Hematopoietic multipotent progenitor cell treated with erythropoietin and hydrocortisone succinate and interleukin-3 and kit ligand, for 15 days (in vitro differentiated cells): ENCODE measurements at places on chromosomes 7 and 10.

DNA sequence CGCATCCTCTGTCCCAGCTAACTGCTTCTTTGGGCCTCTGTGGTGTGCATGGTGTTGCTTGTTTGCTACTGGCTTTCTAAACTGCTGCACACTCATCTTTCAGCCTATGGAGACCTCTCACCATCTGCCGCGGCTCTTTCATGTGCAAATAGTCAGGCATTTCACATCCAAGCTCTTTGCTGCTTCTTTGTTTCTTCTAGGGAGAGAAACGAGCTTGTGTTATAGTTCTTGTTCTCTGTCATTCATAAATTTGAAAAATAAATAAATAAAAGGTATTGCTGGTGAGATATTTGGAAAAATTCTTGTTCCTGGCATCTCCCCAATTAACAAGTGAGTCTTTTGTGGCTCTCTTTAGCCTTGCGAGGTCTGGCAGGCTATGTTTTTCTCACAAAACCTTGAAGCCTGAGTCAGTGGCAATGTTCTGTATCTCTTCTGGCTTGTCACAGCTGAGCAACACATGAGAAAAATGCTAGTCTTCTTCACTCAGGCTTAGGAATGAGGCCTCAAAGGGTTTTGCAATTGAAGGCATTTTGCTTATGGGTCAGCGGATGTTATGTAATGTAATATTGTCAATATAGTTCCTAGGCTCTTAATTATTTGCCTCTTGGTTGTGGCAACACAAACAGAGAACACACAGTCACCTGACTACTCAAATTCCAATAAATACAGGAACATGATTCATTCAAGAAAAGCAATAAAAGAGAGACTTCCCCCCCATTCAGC lies 274.0 kb downstream of the FRMD4A start:
- DNase-seq = no peak

DNA sequence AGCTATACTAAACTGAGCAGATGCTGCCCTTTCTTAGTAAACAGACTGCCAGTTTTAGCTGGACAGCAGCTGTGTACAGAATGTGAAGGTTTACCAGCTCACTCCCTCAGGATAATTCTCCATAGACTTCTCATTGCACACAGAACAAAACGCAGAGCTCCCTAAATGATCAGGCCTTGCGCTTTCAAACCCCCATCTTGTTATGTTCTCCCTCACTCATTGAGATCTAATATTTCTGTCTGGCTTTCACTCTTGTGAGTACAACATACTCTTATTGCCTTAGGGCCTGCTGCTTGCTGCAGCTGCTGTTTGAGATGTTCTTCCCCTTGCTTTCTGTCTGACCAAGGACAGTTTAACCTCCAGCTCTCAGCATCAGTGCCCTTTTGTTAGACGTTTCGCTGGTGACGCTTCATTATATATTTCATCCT lies 17.3 kb downstream of the VWDE start:
- DNase-seq = no peak

GRCh38 chr7:57651006-57651405 lies 201.0 kb downstream of the ZNF716 start:
- no peak for DNase-seq

- no peak for DNase-seq
Observed at GRCh38 chr7:15686957-15687545, 568 bp upstream of the MEOX2 start.

- no peak for DNase-seq
Observed at GRCh38 chr7:43456200-43456599, 126.7 kb upstream of the STK17A start.

DNA sequence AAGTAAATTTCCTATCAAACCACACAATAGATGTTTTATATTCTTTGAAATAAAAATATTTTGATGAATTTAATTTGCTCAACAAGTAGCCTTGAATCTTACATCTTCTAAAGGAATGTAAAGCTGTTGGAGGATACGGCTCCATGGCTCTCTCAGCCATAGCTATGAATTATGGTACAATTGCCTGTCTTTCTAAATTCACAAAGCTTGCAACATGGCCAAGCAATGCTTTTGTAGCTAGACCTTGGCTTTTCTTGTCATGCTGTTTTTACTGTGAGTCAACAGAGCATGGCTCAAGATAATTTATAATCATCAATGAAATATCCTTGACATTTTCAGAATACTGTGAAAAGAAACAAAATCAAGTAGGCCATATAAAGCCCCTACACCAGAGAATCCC lies 286.7 kb downstream of the CACNA2D1 start:
- DNase-seq = no peak

GRCh38 chr10:104260775-104261115 lies 6.1 kb downstream of the GSTO1 start:
- peak; percentile 72 for DNase-seq

- DNase-seq = no peak
Observed at GRCh38 chr7:82701949-82702348, 258.4 kb upstream of the CACNA2D1 start.

GRCh38 chr10:55820478-55820877 lies 540.6 kb downstream of the ZWINT start:
- no peak for DNase-seq

- no peak for DNase-seq
Observed at GRCh38 chr10:110007161-110007700, 553 bp upstream of the ADD3 start.

DNA sequence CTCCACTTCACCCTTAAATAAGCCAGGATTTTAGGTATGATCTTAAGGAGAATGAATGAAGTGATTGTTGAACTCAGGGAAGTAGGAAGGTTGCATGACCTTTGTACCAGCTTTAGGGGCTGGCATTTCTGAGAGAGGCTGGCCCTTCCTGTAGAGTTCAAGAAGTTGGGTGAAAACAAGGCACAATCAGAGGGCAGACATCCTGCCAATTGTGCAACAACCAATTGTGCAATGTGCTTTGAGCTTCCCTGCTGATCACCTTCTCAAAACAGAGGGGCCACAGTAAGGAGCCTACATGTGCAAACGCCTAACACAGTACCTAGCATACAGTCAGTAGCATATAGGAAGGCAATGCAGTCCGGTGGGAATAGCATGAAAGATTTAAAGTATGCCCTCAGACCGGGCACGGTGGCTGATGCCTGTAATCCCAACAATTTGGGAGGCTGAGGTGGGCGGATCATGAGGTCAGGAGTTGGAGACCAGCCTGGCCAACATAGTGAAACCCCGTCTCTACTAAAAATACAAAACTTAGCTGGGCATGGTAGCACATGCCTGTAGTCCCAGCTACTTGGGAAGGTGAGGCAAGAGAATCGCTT lies 5.4 kb downstream of the CPVL start:
- no peak for DNase-seq

DNA sequence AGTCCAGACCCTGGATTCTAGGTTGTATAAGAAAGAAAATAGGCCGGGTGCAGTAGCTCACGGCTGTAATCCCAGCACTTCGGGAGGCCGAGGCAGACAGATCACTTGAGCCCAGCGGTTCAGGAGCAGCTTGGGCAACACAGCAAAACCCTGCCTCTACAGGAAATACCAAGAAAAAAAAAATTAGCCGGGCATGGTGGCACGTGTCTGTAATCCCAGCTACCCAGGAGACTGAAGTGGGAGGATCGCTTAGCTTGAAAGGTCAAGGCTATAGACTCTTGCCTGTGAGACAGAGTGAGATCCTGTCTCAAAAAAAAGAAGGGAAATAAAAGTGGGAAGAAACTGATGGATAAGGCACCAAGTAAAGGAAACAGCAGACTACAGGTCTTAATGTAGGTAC lies 287.9 kb upstream of the KLF14 start:
- DNase-seq = no peak

- no peak for DNase-seq
Observed at GRCh38 chr7:138029941-138030340, 28.1 kb upstream of the CREB3L2 start.

GRCh38 chr10:5835446-5836095 lies 22.3 kb upstream of the GDI2 start:
- DNase-seq = no peak

DNA sequence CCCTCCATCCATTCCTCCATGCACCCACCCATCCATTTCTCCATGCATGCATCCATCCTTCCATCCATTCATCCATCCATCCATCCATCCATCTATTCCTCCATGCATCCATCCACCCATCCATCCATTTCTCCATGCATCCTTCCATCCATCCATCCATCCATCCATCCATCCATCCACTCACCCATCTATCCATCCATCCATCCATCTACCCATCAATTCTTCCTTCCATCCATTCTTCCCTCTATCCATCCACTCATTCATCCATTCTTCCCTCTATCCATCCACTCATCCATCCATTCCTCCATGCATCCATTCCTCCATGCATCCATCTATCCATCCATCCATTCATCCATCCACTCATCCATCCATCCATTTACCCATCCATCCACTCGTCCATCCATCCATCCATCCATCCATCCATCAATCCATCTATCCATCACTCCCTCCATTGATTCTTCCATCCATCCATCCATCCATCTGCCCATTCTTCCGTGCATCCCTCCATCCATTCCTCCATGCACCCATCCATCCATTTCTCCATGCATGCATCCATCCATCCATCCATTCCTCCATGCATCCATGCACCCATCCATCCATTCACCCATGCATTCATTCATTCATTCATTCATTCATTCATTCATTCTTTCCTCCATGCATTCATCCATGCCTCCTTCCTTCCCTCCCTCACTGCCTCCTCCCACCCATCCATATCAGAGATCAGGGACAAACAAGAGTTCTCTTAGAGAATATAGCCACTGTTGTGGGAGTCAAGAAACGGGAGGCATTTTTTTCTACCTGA lies 22.2 kb downstream of the ELN start:
- no peak for DNase-seq

GRCh38 chr7:151274396-151274795 lies 25.9 kb upstream of the SMARCD3 start:
- DNase-seq = no peak

DNA sequence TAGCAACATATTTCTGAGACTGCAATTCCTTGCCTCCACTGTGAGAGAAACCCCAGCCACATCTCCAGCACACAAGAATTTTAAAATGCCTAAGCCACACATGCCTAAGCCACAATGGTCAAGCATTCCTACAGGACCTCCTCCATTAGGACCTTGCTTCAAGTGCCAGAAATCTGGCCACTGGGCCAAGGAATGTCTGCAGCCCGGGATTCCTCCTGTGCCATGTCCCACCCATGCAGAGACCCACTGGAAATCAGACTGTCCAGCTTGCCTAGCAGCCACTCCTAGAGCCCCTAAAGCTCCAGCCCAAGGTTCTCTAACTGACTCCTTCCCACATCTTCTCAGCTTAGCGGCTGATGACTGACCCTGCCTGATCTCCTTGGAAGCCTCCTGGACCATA lies 117.5 kb downstream of the AHR start:
- no peak for DNase-seq

DNA sequence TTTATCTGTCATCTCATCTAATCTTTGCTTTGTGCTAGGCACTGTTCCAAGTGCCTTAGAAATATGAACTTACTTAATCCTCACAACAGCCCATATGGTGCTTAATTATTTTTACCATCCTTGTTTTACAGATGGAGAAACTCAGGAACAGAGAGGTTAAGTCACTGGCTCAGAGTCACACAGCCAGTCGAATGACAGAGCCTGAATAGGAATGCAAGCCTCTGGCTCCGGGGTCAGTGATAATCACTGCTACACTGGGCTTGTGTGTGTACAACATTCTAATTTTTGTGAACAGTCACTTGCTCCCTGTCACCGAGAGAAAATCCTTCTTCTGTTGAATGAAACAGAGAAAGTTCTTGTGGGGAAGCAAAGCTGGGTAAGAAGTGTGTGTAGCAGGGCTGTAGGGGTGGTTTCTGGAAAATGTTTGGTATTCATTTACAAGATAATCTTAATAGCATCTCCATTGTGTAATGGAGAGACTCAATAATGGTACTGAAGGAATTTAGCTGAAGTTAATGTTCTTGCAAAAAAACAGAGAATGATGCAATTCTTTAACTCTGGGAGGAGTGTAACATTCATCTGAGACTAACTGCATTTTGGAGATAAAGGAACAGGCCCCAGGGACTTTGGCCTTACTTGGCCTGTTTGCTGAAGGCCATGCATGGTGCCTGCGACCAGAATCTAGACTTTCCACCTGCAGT lies 290.6 kb downstream of the FRMD4A start:
- DNase-seq = no peak

GRCh38 chr7:107890962-107891635 lies at the start of gene DLD:
Gene DLD, plus strand, starts transcription at chr7:107891183. Its CDS starts 68 bp downstream, at chr7:107891251.
- peak; percentile 93 for DNase-seq

GRCh38 chr10:62578301-62578700 lies 204.1 kb downstream of the ZNF365 start:
- no peak for DNase-seq

DNA sequence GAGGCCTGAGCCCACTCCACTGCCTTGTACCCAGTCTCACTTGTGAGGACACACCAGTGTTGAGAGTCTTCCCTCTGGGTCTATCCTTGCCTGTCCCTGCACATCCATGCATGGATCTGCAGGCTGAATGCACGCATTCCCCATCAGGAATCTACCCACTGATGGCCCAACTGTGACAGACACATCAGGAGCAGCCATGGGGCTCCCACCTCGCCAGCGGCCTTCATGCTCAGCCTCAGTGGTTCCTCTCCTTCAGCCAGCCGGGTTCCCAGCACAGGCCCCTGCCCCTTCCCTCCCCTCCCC lies 21.3 kb downstream of the ANTXRL start:
- no peak for DNase-seq

GRCh38 chr7:22860784-22861482 lies 38.3 kb upstream of the TOMM7 start:
- DNase-seq = peak; percentile 30

DNA sequence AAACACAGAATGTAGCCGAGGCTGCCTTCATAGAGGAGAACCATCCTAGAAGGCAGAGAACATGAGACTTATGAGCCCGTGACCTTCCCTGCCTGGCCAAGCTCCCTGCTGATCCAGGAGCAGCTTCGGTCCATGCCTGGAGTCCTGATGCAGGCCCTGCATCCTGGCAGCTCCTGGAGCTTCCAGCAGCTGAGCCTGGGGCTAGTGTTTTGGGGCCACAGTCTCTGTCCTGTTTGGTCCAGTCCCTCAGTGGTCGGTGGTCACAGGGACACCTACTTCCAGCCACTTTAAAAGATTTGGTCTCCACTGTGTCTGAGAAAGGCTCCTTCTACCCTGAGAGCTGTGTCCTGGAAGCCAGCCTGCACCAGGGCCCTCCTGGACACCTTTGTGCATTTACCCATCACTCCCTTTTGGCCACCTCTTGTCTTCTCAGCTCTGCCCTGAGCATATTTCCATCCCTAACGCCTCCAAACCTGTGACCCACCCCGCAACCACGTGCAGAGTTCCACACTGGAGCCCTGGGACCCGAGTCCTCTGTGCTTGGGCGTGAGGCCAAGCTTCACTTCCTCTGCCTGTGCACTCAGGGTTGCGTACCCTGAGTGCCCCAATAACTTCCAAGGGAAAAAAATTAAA lies 315.2 kb upstream of the ZNF32 start:
- no peak for DNase-seq

GRCh38 chr10:113454341-113455061 lies 98.4 kb upstream of the HABP2 start:
- no peak for DNase-seq

DNA sequence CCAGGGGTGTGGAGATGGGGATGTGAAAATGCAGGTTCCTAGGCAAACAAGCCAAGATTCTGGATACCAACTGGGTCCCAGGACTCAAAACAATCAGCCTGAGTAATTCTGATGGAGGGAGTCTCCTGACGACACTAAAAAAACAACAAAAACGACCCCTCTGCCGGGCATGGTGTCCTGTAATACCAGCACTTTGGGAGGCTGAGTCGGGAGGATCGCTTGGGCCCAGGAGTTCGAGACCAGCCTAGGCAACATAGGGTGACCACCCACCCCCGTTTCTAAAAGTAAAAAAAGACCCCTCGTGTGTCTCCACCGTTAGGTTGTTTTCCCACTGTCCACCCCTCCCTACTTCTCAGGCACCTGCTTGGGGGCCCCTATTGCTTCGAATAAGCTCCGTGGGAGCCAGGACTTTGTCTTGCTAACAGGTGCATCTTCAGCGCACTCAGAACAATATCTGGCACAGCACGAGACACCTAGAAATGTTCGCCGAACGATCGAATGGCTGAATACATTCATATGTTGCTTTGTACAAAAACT lies 743 bp upstream of the NRF1 start:
- DNase-seq = no peak
